CD4-positive, alpha-beta T cell treated with Interleukin-6 for 4 hours (primary cell): ENCODE measurements at places on chromosomes 13 and 19.

DNA sequence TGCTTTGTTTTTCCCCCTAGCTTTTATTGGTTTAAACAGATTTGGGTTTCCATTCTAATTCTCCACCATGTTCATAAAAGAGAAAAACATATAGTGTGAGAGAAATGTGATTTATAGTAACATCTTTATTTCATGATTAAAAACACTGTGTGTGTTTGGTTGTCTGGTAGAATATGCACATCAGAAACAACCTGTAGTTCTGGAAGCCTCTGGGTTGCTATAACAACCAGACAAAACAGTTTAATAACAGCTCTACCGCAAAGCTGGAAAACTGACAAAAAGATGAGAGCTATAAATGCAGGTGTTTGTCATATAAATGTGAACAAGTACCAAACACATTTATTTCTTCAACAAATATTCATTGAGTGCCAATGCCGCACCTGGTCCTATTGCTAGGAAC lies 9.8 kb downstream of the KBTBD6 start:
- DNase-seq = no peak

DNA sequence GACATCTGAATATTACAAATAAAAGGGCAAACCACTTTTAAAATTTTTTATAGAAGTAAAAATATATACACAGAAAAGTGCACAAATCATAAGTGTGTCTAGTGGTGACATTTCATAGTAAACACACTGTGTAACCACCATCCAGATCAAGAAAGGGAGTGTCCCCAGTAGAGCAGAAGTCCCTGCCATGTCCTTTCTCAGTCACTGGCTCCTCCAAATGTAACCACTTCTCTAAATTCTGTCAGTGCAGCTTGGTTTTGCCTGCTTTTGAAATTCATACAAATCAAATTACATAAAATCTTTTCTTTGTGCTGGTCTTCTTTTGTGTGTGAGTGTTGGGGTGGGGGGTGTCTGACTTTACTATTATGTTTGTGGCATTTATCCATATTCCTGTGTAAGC lies 116.5 kb downstream of the RBM26 start:
- no peak for DNase-seq

- DNase-seq = no peak
These were observed 500.1 kb upstream of the HTR2A start for GRCh38 chr13:47396915-47397314.

GRCh38 chr19:49956115-49956495 lies 4.9 kb downstream of the SIGLEC11 start:
- DNase-seq = no peak

DNA sequence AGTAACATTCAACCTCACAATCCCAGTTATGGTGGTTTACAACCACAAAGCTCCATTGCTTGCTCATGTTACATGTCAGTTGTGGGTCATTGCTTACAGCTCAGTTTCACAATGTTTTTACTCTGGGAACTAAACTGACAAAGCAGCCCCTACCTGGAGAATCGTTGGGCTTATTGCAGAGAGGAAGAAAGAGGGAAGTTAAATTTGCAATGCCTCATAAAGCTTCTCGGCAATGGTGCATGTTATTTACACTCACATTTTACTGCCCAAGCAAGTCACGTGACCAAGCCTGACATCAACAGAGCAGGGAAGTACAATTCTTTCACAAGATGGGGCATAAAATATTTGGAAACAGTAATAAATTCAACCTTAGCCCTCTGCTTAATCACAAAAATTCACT lies 441.6 kb downstream of the TDRD3 start:
- DNase-seq = no peak
